ENCODE measurements at places on chromosomes 5 and 9. TPM values are rescaled to one million over a fixed set of nuclear protein-coding genes. Genes with fewer than 3 reads are reported as not detected.

The MRPS30 gene
- total RNA-seq = 51.0 TPM

The GOLPH3 gene
- total RNA-seq = 68.6 TPM

The FAXDC2 gene
- 4.2 TPM for total RNA-seq

The PCDHA10 gene
- total RNA-seq = 0.23 TPM

The IFNA2 gene
- not detected for total RNA-seq

The MCC gene
- 95.9 TPM for total RNA-seq

The SOWAHA gene
- not detected for total RNA-seq

The PLPPR1 gene
- not detected for total RNA-seq

The CCNH gene
- total RNA-seq = 83.1 TPM

The IFNK gene
- total RNA-seq = not detected

The ATOX1 gene
- 103 TPM for total RNA-seq

The PCDHGA2 gene
- 3.5 TPM for total RNA-seq

The ZNF367 gene
- total RNA-seq = 0.30 TPM

The WNT8A gene
- not detected for total RNA-seq

The PCDHA11 gene
- total RNA-seq = 0.18 TPM

The KCNN2 gene
- total RNA-seq = 0.59 TPM

The FGF18 gene
- 0.05 TPM for total RNA-seq

The HCN1 gene
- total RNA-seq = not detected

The MAN1B1 gene
- 176 TPM for total RNA-seq

The PLCXD3 gene
- under 0.01 TPM for total RNA-seq

The S1PR3 gene
- total RNA-seq = 11.9 TPM

The ST8SIA4 gene
- total RNA-seq = 20.9 TPM

The TTLL11 gene
- 4.6 TPM for total RNA-seq

The SLC34A1 gene
- total RNA-seq = not detected

The ACER2 gene
- total RNA-seq = 3.6 TPM

The SIL1 gene
- total RNA-seq = 93.1 TPM

The IL3 gene
- not detected for total RNA-seq

The SPATA31C1 gene
- total RNA-seq = not detected

The PRXL2C gene
- total RNA-seq = 9.5 TPM

The PCDHB8 gene
- total RNA-seq = 0.89 TPM

The RORB gene
- total RNA-seq = under 0.01 TPM

The C1QTNF3 gene
- 0.30 TPM for total RNA-seq

The ACOT12 gene
- total RNA-seq = not detected

The SPINK6 gene
- total RNA-seq = not detected

The NFIB gene
- total RNA-seq = 16.4 TPM

The FLT4 gene
- total RNA-seq = 0.46 TPM

The NR2F1 gene
- total RNA-seq = 17.2 TPM

The SEMA5A gene
- total RNA-seq = 19.3 TPM

The FAM221B gene
- total RNA-seq = not detected

The PCDHGA11 gene
- 19.4 TPM for total RNA-seq

Measured in smooth muscle cell of the umbilical artery (primary cell).